ENCODE measurements at places on chromosomes 1 and 21.

DNA sequence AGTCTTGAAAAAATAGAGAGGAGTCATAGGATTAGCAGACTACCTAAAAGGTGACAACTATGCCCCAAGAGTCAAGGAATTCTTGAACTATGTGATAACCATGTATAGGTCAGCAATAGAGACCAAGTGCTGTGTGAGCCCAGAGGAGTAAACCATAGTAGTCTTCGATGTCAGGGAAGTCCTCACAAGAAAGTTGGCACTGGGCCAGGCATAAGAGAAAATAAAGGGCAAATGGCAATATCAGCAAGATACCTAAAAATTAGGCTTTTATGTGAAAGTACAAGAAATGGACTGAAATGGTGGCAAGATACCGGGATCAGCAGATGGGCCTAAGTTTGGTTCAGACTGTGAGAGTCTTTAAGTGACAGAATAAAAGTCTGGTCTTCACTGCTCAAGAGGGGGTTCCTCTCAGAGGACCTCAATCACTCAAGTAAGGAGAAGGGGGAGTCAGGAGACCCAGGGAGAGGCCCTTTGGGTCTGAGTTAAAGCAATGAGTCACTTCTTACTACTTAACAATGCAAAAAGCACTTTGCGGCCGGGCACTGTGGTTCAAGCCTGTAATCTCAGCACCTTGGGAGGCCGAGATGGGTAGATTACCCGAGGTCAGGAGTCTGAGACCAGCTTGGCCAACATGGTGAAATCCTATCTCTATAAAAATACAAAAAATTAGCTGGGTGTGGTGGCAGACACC lies 95.0 kb downstream of the TEX35 start:
- DNase-seq: no peak

- no peak for DNase-seq
Observed at GRCh38 chr1:35863881-35864625, 19.0 kb upstream of the AGO1 start.

DNA sequence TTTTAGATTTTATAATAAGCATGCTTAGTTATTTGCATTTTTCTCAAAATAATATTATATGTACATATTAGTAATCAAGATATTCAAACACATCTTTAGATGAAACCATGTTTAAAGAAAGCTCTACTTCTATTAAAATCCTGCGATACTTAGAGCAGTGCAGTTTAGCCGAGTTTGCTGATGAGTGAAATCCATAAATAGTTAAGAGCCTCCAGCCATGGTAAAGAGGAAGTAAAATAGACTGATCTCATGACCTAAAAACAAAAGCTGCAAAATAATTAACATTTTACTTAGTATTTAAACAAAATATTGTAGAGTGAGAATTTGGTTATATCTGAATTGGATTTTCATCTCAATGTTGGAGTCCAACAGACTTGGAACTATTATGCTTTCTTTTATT lies 147.4 kb upstream of the NRIP1 start:
- DNase-seq: no peak

GRCh38 chr1:180363246-180363995 lies 133.4 kb downstream of the LHX4 start:
- DNase-seq: no peak

DNA sequence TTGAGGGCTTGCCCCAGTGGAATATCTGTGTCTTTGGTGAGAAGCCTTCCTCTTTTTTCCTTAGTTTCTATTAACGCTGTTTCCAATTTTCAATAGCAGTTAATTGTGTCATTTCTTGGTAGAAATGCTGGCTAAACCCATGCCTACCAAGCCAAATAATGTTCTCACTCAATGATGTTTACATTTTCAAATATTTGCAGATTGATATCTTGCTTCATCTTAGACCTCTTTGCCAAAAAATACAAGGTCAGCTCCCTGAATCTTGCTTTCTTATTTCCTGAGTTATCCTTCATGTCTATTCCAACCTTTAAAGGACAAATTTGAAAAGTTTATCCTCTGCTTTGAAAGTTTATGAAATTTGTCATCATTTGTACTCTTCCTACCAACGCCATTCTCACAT lies 5.1 kb downstream of the KCNJ15 start:
- DNase-seq: no peak

DNA sequence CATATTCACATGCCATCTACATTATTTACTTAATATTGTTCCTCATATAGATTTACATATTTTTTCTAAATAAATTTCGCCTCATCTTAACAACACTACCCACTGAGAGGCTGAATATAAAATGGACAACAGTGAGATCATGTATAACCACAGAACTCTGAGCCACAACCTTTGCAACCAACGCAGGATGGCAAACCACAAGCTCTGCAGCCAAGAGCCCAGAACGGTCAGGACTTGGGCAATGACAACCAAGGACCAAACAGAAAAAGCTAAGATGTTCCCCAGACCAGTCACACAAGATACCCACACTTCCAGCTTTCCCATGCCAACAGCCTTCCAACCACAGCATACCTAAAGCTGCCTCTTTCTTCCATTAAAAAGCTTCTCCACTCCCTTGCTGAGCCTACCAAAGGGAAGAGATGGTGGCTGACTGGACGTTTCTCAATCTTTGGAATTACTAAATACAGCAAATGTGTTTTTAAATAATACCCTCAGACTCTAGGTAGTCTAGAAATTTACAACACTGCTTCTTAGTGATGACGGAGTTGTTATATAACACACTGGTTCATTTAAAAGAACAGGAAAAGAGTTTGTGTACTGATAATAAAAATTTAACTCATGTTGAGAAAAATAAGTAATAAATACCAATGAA lies 117.9 kb downstream of the AKT3 start:
- DNase-seq: no peak

GRCh38 chr1:162587347-162587746 lies 25.8 kb downstream of the UAP1 start:
- no peak for DNase-seq

- DNase-seq: no peak
Observed at GRCh38 chr1:63322114-63322943, at the start of gene FOXD3. Gene FOXD3, plus strand, starts transcription at chr1:63322567. Its CDS starts 492 bp downstream, at chr1:63323059.

DNA sequence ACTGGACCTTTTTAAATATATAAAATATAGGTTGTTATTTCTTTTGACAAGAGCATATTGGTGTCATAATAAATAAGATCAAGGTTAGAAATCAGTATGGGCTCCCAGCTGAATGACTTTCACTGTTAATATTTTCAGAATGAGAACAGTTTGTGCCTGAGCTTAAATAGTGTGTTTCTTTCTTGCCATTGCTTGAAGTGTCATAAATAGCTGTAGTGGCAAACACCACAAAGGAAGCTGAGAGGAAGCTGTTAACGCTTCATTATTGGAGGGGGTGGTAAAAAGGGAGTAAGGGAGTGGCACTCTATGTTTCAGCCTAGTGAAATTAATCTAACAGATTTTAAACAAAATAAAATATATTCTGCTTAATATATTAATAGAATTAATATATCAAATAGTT lies 1089.8 kb upstream of the NCAM2 start:
- no peak for DNase-seq

- no peak for DNase-seq
Observed at GRCh38 chr1:167273027-167273800, 52.5 kb downstream of the POU2F1 start.

GRCh38 chr1:47805921-47806361 lies 191.2 kb downstream of the TRABD2B start:
- no peak for DNase-seq

Data from stimulated activated CD4-positive, alpha-beta T cell treated with anti-CD3 and anti-CD28 coated beads, Interleukin-4, amount 100 ng/mL, for 1 hour (primary cell).